ENCODE measurements at places on chromosomes 12 and 14.

DNA sequence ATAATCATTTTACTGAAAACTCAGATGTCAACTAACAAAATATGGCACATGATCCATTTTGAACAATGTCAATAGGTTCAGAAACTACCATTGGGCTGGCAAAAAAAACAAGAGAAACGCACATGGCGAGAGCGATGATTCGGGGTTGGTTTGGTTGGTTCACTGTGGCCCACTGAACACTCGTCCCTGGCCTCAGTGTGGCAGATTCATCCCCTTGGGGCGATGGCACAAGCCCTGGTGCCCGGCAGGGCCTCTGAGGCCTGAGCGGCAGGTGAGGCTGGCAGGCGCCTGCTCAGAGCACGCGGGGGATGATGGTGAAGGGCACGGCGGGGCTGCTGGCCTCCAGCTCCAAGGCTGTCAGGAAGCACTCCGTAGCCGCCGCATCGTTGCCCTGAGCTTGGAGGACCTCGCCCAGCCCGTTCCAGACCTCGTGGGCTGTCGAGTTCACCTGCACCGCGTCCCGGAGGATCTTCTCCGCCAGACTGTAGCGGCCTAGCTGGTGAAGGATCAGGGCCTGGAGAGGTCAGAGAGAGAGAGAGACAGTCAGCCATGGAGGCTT lies 144.3 kb downstream of the CALM1 start:
- no peak for DNase-seq

- no peak for DNase-seq
Measured at GRCh38 chr12:69595689-69596088, 10.4 kb downstream of the CCT2 start.

- no peak for DNase-seq
Measured at GRCh38 chr12:22994316-22994675, 369.3 kb downstream of the ETNK1 start.

GRCh38 chr12:26825459-26826016 lies 7.5 kb downstream of the ITPR2 start:
- no peak for DNase-seq

DNA sequence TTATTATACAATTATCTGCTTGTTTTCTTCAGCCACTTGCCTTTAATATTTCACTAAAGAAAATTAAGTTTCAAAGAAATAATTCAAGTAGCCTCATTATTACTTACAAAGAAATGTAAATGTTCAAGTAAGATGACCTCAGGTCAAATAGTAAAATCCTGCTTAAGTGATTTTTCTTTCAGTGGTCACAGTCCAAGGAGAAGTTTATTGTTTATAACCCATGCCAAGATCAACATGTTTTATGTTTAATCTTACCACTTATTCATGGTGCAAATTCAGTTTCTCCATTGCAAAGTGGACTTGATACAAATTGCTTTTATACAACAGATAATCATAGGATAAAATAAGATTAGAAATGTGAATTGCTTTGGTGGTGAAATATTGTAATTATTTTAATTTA lies 370.2 kb upstream of the FLRT2 start:
- DNase-seq, result no peak

DNA sequence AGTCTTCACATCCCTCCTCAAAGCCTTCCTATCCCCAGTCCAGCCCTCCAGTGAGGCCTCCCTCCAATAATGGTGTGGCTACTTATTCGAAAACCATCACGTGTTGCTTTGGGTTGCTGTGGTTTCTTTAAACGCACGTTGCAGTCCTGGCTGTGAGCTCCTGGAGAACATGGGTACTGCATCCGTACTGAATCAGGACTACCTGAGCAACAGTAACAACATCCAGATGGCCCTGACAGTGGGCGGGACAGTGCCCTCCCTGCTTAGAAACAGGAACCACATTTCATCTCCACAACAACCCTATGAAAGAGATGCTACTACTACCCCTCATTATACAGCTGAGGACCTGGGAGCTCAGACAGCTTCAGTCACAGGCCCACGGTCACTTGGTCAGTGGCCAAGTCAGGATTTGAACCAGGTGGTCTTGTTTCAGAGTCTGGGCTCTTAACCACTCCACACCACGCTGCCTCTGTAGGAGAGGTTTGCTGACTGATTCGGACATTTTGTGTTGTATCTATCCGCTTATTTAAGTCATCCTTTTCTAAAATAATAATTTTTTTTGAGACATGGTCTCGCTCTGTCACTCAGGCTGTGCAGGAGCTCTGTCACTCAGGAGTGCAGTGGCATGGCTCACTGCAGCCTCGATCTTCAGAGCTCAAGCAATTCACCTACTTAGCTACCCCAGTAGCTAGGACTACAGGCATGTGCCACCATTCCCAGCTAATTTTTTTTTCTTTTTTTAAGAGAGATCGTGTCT lies 104.8 kb downstream of the DPF3 start:
- no peak for DNase-seq

GRCh38 chr12:63857771-63858670 lies 13.5 kb downstream of the SRGAP1 start:
- no peak for DNase-seq

DNA sequence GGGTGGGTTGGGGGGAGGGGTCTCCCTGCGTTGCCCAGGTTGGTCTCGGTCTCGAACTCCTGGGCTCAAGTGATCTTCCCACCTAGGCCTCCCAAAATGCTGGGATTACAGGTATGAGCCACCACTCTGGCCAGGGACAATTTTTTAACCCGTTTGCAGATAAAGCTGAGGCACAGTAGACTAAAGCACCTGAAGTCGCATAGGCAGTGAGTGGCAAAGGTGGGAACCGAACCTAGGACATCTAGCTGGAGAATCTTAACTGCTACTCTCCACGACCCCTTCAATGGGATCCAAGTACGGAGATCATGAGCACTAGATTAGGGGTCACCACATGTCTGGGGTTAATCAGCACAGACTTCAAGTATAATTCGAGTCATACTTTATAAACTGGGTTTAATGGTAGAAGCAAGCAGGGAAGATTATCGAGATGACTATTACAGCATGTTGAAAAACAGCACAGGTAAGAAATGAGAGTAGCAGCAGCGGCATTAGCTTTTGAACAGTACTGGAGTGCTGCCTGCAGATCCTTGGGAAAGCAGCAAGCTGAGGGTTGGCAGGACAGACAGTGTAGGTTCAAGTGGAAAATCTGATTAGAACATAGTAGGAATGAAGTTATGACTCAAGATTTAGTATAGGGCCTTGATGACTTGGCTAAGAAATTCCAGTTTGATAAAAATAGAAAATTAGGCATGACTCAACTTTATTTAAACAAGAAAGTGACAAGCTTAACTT lies 23.9 kb downstream of the NID2 start:
- DNase-seq, result no peak

DNA sequence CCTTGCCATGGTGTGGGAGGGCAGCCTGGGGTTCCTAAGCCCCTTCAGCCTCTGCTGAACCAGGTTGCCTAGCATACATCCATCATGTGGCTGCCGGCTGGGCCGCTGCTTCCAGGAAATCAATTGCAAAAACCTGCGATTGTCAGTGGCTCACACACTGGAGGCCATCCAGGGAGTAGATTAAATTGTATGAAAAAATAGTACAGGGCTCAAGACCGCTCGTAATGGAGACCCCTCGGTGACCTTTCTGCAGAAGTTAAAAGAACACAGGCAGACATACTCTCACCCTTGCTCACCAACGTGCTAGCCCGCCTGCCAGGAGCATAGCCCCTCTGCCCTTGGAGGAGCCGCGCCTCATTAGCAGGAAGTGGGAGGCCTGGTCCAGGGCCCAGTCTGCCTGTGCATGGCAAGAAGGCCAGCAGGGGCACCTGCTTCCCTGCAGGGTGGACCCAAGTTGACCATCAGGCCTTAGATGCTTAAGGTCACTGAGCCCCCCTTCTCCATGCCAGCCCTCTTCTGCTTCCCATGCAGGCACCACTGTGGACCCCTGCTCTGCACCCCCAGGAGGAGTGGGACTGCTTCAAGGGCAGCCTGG lies 31.4 kb upstream of the CIPC start:
- no peak for DNase-seq

- DNase-seq, result no peak
Measured at GRCh38 chr14:70006699-70007098, 127.5 kb downstream of the SMOC1 start.

GRCh38 chr14:42229976-42230375 lies 623.3 kb downstream of the LRFN5 start:
- DNase-seq, result no peak

DNA sequence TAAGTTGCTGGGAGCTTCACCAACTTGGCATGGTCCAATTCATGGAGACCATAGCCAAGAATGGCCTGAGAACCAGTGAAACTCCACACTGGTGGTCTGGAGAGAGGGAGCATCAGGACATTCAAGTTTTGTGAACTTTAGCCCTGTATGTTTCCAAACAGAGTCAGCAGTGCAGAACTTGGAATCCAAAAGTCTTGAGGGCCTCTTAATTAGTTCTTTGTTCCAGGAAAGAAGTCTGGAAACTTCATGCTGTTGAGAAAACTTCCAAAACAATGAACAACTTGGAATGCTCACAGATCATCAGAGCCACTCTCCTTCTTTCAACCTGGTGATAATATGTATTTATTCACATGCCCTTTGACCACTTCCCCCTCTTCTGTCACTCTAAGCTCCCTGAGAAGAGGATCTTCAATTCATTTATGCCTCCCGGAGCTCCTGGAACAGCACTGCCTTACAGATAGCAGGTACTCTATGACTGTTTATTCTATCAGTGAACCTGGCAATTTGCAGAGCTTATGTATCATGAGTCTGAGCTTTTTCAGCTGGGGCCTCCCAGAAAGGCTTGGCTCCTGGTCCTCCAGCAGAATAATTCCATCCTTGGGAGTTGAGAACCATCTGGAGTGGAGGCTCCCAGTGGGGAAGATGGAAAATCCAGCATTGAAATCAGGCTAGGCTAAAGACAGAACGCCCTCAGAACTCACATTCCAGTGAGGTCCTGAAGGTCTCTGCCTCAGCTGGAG lies 191.4 kb downstream of the KTN1 start:
- no peak for DNase-seq

DNA sequence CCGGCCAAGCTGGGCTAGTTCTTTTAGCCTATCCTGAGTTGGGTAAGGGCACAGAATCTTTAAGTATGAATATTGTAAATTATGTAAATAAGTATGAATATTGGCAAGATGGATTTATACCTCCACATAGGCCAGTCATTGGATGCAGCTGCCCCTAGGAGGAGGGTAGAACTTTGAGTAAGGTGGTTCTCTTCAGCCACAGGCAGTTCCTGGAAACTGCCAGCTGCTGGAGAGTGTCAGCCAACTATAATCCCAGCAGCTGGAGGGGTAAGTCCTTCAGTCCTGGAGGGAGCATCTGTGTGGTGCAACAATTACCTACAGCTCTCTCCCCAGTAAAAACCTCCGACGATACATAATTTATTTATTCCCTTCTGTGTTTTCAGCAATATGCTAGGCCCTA lies 65.8 kb upstream of the TMPO start:
- DNase-seq, result no peak

GRCh38 chr14:76894308-76894707 lies 68.1 kb downstream of the LRRC74A start:
- no peak for DNase-seq

- DNase-seq, result no peak
Measured at GRCh38 chr12:120692524-120693033, 5.6 kb downstream of the MLEC start.

- no peak for DNase-seq
Measured at GRCh38 chr14:73477618-73478266, 13.0 kb upstream of the RIOX1 start.

DNA sequence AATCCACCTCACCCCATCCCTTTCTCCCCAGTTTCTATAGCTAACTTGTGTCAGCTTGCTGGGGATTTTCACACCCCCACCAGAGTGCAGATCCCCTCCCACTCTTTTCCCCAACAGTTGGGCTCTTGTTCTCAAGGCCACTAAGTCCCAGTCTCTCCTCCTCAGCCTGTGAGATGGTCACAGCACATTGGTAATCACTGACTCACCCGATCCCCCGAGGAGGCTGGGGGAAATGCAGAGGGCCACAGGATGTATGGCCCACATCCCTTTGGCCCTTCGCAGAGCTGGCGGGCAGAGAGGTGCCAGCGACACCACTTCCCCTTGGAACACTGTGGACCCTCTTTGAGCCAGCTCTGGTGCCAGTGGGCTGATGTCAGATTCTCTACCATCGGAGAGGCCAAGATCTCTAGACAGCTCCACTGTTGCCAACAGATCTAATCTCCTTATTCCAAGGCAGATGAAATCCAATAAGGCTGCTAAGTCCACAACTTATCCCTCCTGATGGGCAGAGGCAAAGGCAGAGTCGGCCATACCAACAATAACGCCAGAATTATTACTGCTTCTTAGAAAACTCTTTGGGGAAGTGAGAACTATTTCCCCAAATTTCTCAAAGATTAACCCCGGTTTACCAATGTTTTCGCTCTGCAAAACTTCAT lies 1.6 kb downstream of the FMNL3 start:
- DNase-seq, result peak; percentile 50
